ENCODE measurements at places on chromosomes 2 and 18.

GRCh38 chr2:211503856-211504255 is 947.5 kb downstream of the CPS1 start:
- DNase-seq, result no peak

DNA sequence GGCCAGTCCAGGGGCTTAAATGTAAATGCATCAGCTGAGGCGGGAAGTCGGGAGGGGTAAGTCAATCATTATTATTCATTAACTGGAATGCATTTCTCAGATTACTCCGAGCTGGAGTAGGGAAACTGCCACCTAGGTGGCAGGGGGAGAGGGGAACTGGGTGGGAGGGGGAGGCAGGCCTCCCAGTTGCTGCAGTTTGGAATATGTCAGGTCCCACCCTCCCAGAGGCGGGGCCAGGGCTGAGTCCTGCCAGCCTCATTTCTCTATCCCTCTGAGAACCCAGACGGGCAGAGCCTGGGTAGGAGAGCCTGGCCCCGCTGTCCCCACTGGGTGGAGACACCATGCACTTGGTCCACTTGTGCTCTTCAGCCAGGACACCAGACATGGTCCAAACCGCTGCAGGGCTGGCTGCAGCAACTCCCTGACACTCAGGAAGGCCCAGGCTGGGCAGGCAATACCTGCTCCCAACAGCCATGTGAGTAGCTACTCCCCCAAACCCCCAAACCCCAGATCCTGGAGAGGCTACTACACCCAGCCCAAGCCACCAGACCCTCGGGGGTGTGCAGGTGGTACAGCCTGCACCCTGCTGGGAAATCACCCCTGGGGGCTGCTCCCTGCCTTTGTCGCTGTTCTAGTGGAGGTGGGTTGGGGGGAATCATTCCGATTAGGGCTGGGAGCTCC is at the start of gene GPBAR1:
TSS of gene GPBAR1 (plus strand) at position 274 of the 681 bp plus-strand sequence. CDS start 1,710 bp downstream, outside the sequence.
- DNase-seq, result no peak

DNA sequence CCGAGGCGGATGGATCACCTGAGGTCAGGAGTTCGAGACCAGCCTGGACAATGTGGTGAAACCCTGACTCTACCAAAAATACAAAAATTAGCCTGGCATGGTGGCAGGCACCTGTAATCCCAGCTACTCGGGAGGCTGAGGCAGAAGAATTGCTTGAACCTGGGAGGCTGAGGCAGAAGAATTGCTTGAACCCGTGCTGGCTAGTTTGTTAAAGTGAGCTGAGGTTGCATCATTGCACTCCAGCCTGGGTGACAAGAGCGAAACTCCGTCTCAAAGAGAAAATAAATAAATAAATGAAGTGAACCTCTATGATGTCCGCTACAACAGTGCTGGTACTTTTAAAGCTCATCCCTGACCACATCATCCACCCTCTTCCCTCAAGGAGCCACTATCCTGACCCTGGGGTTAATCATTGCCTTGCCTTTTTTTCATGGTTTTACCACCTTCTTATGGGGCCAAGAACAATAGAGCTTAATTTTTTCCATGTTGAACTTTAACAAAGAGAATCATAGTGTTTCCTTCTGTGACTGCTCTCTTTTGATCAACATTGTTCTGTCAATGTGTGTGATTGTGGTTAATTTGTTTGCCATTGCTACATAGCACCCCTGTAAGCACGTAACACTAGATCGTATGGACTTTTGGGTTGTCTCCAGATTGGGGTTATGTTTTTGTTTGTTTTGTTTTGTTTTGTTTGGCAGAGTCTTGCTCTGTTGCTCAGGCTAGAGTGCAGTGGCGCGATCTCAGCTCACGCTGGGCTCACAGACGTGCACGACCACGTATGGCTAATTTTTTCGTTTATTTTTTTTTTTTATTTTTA is 17.1 kb upstream of the ATRAID start:
- no peak for DNase-seq

- no peak for DNase-seq
These were observed 35.5 kb upstream of the YWHAQ start for GRCh38 chr2:9666306-9666705.

DNA sequence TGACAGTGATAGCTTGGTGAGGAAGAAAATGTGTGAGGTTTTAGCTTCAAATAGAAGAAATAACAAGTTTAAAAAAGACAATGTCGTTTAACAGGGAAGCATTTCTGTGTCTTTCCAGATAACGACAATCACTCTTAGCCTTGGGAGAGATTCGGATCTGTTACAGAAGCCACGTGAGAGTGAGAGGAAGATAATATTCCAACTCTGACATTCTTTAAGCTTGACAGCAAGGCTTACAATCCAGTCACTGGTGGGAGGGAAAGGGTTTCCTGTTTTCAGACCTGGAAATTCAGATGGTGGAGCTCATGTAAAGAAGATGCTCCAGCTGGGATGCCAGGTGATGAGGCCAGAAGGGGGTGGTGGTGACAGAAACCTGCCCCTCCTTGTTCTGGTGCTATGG is 30.8 kb downstream of the FBXO48 start:
- DNase-seq, result no peak
